ENCODE measurements at places on chromosomes 11 and 22.

- no peak for DNase-seq
Measured at GRCh38 chr11:109521571-109522086, 99.6 kb downstream of the C11orf87 start.

GRCh38 chr11:72716290-72716689, 35.9 kb downstream of the ARAP1 start:
- no peak for DNase-seq

DNA sequence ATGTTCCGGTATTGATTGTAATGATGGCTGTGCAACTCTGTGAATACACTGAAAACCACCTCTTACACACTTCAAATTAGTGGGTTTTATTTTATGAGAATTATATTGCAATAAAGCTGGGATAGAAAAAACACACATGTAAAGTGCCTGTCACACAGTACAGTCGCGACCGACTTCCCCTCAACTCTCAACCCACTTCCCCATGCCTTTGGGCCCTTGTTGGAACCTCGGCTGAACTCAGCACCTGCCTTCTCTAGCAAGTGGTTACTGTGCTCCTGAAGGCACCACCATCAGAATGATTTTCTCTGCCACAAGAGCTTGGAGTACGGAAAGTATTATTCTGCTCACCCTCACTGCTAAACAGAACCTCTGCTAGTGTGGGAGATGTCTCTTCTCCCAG, 13.5 kb downstream of the KCNJ1 start:
- no peak for DNase-seq

- DNase-seq, result no peak
Measured at GRCh38 chr11:10604798-10605197, 36.3 kb upstream of the LYVE1 start.

DNA sequence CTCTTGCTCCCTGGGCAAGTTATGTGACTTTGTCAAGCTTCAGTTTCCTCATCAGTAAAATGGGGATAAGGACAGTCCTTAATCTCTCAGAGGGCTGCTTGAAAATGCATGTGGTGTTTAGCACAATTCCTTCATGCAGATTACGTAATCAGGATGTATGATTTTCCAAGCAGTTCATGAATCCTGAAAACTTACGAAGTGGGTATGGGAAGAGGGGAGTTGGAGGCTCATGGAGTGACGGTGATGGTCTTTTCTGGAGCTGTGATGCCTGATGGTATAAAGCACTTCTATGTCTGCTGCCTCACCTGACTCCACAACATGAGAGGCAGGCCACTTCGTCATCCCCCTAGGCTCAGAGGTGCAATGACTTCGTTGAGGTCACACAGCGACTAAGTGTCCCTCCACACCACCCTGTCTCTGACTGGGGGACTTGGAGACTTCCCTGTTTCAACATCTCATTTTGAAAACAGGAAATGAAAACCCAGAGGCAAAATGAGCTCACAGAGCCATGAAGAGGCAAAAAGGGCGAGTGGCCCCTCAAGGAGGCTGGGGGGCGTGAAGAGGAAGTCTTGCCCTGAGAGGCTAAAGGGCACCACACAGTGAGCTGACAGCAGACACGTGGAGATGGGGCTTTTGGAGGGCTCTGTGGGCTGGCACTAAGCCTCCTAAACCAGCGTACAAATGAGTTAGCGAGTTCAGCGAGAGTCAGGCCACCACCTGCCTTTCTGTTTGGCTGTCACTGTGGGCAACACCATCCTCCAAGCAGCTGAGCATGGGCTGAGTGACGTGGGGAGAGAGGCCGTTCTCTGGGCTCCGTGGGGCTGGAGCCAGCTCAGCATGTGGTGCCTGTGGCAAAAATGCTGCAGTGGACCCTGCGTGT, 10.1 kb downstream of the MCM5 start:
- DNase-seq, result peak; percentile 90

GRCh38 chr11:96906476-96906875, 516.7 kb downstream of the JRKL start:
- DNase-seq, result no peak

DNA sequence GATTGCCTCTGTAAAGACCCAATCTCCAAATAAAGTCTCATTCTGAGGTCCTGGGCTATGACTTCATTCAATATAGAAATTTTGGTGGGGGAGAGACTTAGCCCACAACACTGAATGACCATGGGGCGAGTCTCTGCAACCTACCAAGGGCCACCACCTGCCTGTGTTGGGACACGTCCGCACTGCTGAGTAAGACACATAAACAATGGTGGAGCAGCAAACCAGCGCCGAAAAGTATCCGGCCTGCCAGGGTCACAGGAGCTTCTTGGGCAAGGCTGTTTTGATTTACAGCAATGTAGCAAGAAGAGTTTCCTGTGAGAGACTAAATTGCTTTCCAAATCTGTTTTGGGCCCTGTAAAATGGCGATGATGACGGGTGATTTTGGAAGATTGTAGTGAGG, 122.3 kb downstream of the SHANK2 start:
- no peak for DNase-seq

All from OCI-LY7 (cell line).